NCI-H345 (cell line): ENCODE measurements at places on chromosomes 6 and 20.

DNA sequence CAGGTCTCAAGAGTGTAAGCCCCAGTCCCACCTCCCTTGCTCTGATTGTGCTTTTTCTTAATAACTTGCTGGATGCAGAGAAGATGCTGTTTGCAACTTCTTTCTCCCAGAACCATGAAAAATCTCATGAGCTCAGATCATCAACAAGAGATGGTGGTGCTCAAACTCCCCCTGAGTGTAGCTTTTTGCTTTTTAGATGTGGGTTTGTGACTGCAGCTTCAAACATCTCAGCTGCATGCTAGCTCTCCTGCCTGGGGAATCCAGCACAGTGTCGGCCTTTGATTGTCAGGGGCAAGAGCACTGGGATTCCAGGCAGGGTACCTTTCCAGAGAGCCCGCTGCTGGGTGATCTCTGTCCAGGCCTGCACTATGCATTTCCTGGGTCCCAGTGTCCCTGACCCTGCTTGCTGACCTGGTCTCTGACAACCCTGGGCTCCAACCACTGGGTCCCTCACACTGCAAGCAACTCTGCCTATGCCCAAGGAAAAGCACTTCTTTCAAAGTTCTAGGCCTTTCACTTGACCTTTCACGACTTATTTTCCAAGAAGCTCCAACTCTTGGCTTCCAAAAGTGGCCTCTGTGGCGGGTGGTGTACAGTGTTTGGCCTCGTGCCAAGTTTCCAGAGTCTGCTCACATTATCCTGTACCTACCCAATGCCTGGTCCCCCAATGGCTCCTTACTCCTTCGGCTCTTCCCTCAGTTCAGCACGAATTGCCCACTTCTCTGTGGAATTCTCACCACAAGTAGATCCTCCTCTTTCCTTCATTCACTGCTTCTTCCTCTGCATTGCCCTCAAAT, 69.7 kb upstream of the LY86 start:
- peak; percentile 0 for DNase-seq

DNA sequence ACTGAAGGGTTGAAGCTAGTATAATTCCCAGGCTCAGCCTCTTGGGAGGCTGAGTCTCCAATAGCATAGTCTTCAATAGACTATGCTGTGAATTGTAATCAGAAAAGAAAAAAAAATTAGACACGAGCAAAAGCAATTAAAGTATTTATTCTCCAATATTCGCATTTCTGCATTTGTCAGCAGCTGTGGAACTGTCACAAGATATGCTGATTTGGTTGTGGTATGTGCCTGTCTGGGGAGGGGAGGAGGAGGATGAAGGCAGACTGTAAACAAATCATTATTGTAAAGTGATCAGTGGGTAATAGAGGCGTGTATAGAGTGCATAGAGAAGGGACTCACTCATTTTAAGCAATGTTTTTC, 10.1 kb upstream of the BICRAL start:
- DNase-seq, result no peak

GRCh38 chr20:35517125-35517524, 12.3 kb downstream of the C20orf173 start:
- DNase-seq, result no peak

GRCh38 chr6:5838656-5839396, 167.9 kb downstream of the NRN1 start:
- no peak for DNase-seq

DNA sequence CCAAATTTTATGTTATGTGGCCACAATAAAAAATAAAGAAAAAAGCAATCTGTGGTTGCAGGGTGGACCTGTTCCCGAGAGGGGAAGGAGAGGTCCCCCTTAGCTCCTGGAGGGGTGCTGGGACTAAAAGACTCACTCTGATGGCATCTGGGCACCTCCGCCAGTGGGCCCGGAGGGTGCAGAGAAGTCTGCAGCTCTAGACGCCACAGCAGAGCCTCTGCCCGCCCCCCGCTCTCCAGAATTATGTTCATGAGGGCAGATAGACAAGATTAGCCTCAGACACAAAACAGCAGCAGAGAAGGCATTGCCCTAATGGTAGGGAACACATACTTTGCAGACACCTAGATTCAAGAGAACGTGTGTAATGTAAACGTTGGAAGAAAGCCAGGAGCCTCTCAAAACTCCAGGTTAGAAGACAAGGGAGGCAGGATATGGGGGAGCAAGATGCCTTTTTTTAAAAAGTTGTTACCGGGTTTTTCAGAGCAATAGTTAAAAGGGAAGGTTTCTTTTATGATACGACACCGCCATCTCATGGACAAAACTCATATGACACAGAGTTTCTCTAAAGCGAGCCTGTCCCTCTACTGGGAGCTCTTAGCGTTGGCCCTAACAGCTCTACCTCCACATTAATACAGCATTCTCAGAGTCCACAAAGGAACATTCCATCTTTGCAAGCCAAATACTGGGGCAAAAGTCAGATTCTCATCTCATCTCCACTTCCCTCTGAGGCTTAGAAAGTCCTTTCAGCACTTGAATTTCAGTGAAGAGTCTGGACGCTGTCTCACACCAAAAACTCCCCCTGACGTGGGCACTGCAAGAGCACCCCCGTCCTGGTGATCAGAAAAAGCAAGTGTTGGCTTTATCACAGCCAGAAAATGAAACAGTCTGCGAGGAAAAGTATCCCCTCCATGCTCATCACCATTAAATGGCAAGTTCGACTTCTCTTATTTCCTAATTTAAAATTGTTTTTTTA, 47.2 kb downstream of the FOXF2 start:
- DNase-seq, result peak; percentile 0

GRCh38 chr6:41228616-41229015, 467 bp downstream of the TREML4 start:
- no peak for DNase-seq

- no peak for DNase-seq
Observed at GRCh38 chr20:4726710-4727397, 5.1 kb downstream of the PRND start.

DNA sequence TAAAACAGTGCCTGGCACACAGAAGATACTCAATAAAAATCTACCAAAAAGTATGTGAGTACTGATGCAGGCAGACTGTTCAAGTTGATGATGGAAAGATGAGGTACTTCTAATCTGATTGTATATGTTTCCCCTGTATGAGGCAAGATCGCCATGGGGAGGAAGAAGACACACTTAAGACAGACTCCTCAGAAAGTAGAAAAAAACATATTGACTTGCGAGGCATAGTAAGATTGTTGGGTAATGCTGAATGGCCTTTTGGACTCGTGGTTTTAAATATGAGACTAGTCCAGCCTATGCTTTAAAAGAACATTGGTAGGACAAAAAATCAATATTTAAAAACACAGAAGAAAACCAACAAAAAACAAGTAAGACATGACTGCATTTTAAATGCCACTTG, 72.6 kb downstream of the SHPRH start:
- DNase-seq, result no peak

DNA sequence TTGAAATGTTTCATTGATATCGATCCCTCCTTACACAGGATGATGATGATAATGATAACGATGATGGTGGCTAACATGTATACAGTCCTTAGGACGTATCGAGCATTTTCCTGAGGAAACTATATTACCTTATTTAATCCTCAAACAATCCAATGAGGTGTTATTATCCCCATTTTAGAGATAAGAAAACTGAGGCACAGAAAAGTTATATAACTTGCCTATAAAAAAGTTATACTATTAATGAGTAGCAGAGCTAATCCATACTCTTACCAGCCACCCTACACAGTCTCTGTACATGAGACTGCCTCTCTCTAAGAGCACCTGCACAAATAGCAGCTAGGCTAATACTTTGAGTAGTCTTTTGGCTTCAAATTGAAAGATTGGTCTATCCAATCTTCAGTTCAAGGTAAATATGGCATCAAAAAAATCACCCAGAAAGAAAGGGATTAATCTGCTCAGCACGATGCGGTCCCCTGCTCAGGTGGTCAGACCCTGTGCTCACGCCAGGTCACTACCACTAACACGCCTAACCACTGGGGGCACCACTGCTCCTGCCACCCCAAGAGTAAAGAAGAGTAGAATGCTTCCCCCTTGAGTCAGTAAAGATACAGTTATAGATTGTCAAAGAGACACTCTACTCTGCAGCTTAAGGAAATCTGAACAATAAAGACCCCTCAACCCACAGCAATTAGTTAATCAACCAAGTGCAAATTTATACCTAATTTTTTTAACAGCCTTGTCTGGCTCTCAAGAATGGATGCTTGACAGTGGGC, 15.0 kb downstream of the GABBR1 start:
- no peak for DNase-seq

- no peak for DNase-seq
Observed at GRCh38 chr6:3696525-3697088, 54.9 kb downstream of the PXDC1 start.

DNA sequence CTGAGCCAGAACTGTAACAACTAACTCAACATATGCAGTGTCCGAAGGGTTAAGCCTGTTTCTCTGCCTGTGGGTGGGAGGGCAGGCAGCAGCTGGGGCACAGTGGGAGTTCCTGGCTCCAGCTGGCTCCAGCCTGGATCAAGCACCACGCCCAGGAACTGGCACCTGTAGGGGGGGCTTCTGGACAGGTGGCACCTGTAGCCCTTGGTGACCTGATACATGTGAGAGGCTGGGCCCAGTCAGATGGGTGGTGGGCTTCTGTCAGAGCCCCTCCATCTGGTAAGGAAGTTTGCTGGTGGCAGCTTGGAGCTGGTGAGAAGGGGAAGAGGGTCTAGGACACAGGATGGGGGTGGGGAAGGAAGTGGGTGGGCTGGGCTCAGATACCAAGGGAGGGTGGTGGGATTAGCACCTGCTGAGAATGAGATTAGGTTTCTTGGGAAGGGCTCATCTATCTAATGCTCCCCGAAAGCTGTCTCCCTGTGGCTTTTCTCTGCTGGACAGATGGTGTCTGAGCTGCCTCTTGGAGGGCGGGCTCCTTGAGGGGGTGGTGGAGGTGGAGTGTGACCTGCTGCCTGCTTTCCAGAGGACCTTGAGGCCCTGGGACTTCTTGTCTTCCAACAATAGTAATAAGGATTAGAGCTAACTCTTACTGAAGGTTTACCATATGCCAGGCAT, 28.5 kb downstream of the BCL2L1 start:
- peak; percentile 82 for DNase-seq

DNA sequence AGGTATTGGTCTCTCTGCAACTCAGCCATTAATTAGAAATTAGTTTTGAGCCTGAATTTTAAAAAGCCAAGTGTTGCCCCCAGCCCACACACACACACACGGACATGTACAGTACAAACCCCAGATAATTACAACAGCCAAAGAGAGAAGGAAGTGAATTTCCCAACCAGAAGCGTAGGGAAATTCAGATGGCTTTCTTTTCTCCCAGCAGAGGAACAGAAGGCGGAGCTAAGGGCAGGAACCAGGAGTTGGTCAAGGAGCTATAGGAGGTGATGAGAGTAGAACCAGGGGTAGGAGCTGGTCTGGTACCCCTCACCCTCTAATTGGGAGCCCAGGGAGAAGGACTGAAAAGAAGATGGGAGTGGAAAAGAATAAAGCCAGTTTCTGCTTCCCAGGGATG, 3.9 kb upstream of the ZBTB9 start:
- no peak for DNase-seq

DNA sequence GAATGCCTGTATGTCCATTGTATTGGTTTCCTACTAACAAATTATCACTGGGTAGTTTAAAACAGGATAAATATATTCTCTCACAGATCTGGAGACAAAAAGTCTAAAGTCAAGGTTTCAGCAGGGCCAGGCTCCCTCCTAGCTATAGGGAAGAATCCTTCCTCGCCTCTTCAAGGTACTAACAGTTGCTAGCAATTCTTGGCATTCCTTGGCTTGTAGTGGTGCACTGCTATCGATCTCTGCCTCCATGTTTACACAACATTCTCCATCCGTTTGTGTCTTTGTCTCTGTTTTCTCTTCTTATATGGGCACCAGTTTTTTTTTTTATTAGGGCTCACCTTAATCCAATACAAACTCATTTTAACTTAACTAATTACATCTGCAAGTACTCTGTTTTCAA, 48.9 kb downstream of the OR2B6 start:
- DNase-seq, result no peak

DNA sequence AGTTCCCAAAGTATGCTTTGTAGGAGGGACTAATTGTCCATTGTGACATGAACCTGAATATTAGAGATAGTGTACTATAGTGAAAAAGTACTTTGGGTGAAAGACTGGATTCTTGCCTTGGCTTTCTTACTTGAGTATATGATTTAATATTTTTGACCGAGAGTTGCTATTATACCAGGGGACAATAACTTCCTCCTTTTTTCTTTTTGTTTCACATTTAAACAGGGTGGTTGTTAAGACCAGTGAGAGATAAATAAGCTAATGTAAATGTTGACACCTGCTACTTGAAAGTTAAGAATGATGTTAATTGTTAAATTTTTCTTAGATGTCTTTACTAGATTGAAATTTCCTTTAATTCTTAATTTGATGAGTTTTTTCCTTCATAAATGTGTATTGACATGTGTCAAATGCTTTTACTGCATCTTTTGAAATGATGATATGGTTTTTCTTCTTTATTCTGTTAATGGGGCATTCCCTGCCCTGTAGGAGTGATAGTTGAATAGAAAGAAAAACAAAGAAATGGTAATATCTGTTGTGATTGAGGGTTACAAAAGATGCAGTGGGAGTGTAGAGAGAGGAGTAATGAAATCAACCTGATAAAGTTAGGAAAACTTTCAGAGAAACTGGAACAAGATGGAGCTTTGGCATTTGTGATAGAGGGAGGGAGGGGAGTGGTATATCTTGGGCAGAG, 48.4 kb downstream of the ZFAND3 start:
- no peak for DNase-seq

GRCh38 chr6:84057908-84058307, 24.3 kb downstream of the MRAP2 start:
- DNase-seq, result no peak

DNA sequence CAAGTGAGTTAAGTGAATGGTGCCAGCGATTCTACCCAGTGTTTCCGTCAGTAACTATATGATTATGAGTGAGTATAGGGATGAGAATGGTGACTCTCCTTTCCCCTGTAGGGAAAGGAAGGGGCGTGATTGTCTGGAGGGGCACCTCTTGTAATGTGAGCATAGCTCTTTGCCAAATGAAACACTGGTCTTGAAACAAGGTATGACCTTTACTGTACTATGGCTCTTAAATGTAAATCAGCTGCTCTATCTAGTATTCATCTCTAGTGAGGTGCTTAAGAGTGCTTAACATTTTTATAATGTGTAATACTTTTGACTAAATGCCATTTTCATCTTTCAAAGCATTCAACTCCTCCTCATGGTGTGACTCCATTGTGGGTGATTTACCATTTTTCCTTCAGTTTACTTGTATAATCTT, 11.0 kb downstream of the PANK2 start:
- DNase-seq, result peak; percentile 46

DNA sequence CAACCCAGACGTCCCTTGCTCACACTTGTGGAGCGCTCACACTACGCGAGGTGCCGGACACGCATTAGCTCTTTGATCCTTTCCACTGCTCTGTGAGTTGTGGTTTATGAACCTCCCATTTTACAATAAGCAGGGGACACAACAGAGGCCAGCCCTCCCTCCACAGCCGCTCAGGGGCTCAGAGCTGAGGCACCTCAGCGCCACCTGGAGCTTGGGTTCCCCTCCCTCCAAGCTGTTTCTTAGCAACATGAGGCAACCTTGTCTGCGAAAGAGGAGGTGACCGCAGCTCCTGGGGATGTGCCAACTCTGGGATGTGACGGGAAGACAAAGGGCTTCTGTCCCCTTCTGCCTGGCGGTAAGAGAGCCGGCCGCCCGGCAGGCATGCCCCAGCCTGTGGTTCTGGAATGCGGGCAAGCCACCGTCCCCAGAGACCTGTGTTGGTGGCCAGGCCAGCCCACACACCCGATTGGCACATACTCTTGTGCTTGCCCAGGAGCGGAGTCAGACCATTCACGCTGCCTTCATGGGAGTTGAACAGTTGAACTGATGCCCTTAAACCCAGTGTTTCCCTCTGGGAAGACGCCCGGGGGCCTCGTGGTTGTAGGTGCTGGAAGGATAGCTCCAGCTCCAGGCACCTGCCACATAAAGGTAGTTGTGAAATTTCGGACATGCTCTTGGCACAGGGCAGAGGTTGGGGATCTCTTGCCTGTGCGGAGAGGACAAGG, 44.5 kb downstream of the RBM38 start:
- peak; percentile 94 for DNase-seq
